ENCODE measurements at places on chromosomes 6 and 20. TPM values are rescaled to one million over a fixed set of nuclear protein-coding genes. Genes with fewer than 3 reads are reported as not detected.

DNA sequence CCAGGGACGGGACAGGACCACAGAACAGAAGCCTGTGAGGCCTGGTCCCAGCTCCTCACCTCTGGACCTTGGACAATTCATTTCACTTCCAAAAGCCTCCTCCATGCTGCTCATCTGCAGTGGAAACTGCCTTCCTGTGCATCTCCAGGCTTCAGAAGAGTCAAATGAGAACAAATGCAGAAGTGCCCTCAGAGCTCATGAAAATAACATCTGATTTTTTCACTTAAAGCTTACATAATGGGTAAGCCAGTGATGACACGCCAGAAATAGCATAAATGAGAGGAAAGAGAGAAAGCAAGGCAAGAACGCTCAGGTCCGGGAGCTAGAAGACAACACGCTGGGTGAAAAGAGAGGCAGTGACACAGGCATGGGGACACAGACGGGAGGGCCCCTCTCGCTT is 7.9 kb downstream of the CNKSR3 start:
- no peaks in the 10 kb centered on the region for H3K27me3 ChIP-seq
- no peaks in the 10 kb centered on the region for H3K36me3 ChIP-seq
- no peaks in the 10 kb centered on the region for H3K4me1 ChIP-seq
- no peak for DNase-seq

GRCh38 chr20:40650707-40651106 is 38.3 kb downstream of the MAFB start:
- peaks cover 63% of the 10 kb centered on the region for H3K4me1 ChIP-seq
- DNase-seq: no peak
- no peak overlapping the region for H3K4me3 ChIP-seq
- no peak overlapping the region for H3K27ac ChIP-seq
- no peaks in the 10 kb centered on the region for H3K27me3 ChIP-seq

DNA sequence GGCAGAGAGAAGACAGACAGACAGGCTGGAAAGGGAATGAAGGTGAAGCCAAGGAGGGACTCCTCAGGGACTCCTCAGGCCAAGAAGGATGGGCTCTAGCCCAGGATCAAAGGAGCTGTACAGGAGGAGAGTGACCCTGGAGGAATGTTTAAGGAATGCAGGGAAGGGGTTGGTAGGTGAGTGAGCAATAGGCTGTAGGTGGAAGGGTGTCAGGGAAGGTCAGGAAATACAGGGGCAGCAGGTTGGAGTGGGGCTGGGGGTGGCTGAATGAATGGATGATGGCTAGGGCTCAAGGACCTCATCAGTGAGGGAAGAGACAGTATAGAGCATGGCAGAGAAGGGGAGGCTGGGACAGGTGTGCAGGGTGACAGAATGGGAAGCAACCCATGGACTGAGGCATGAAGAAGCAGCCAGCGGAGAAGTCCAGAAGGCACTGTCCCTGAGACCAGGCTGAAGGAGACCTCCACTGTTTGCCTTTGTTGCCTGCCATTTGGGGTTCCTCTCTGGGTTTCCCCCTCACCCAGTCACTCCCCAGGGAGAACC is 13.2 kb downstream of the SYNGAP1 start:
- no peak for DNase-seq
- H3K27me3 ChIP-seq: no peaks in the 10 kb centered on the region
- H3K4me3 ChIP-seq: no peak overlapping the region
- peaks cover 32% of the 10 kb centered on the region for H3K36me3 ChIP-seq
- H3K4me1 ChIP-seq: peaks cover 53% of the 10 kb centered on the region
- H3K27ac ChIP-seq: peak overlapping the region; percentile 75

The UCKL1 gene
- 53.3 TPM for total RNA-seq

The GPSM3 gene
- 6.0 TPM for total RNA-seq

The TTI1 gene
- 40.3 TPM for total RNA-seq

The PGBD1 gene
- 11.6 TPM for total RNA-seq
